ENCODE measurements at places on chromosomes 5 and 9.

DNA sequence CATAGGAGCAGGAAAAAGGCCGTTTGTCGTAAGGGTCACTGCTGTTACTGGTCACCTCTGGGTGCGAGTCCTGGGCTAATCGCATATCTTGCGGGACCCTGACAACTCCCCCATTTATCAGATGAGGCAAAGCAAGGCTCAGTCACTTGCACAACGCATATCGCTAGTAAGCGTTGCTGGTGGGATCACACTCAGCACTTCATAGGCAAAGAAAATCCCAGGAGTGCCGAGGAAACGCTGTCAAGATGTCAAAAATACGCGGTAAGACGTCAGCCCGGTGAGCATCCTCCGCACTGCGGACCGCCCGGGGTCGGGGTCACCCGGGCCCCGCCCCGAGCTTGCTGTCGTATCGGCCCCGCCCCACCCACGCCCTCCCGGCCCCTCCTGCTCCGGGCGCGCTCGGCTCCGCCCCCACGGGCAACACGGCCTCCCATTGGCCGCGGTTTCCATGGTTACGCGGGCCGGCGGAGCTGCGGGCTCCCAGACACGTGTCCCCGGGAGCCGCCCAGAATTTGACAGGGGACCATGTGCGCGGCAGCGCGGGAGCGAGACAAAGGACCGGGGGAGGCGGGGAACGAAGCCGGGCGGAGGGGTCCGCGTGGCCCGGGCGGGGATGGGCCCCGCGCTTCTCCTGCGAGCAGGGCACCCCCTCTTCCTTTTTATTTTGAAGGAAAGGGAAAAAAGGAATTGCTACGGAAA, 80.2 kb upstream of the IER5L start:
- peak; percentile 86 for DNase-seq

GRCh38 chr5:54401515-54401914, 54.0 kb upstream of the HSPB3 start:
- DNase-seq, result no peak

DNA sequence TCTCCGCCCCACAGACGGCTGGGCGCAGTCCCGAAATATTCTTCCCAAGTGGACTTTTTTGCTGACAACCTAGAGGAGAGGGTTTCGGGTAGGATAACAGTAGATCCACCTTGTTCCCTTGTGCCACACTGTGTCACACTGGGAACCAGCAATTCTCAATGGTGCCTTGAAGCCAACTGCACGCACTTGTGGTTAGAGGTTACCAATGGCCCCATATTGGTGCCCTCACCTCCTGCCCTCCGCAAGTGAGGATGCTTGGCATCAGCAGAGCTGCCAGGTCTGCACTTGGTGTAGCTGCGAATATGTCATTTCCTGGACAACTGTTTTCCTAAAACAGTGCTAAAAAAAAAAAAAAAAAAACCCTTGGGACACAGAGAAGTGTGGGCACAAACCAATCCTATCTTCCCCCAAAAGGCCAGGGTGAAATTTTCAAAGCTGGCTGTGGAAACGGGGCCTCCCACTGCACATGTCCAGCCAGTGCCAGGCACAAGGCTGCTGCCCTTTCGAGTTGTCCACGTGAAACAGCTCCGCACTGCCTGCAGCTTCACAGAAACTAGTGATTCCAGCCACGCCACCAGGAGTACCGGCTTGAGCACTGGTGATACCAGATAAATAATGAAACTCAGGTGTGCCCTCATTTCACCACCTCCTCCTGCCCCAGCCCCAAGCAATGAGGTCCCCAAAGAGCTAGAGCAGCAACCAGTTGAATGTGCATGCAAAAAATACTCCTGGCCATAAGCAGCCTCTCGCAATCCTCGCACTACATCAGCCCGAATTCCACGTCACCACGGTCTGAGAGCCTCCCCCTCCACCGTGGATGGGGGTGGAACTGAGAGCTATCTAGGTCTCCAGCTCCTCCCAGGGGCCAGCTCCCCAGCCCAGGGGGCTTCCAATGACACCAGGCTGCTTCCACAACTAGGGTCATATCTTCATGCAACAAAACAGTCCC, 51.2 kb downstream of the USP20 start:
- DNase-seq, result no peak

- no peak for DNase-seq
These were observed 653.6 kb downstream of the RAB3C start for GRCh38 chr5:59236448-59236847.

- DNase-seq, result no peak
These were observed 997 bp upstream of the CHD1 start for GRCh38 chr5:98929710-98930298.

DNA sequence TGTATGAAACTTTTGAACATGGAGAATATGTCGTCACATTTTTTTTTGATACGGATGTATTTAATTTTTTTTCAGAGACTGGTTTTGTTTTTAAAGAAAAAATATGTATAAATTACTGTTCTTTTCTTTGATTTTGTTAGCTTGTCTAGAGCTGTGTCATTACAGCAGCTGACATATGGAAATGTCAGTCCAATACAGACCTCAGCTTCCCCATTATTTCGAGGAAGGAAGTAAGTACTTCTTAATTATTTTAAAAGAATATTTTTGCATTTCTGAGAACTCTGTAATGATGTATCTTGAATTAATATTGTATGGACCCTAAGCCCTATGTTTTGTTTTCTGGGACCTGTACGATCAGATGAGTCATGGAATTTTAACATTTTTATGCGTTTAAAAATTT, 7.6 kb downstream of the TENT2 start:
- no peak for DNase-seq

GRCh38 chr9:27791311-27791710, 218.0 kb upstream of the C9orf72 start:
- DNase-seq, result no peak

DNA sequence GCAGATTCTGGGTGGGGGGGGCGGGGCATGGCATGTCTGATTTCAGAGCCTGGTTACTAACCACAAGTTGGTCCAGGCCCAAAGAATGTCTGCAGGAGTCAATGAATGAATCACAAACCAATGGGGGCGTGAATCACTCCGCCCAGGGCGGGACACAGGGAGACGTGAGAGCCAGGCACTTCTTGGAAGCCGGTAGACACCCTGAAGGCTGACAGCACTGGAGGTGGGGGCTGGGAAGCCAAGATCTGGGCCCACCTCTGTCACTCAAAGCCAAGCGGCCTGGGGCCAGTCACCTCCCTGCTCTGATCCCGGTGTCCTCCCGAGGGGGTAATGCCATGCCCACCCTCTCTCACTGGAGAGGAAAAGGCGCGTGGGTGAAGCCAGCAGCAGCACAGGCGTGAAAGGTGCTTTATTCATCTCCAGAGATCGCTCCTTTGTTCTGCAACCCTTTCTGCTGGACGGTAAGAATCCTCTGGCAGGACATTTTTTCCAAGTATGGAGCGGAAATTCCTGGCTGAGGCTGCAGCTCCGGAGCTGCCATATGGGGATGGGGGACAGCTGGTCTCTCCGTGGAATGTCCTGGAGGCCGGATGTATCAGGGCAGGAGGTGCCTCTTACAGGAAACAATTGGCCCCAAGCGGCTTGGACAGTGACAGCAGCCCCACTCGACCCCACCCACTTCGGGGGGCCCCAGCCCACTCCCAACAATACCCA, 85.0 kb downstream of the STK10 start:
- no peak for DNase-seq

GRCh38 chr5:133487093-133487492, 125.2 kb downstream of the FSTL4 start:
- no peak for DNase-seq

- DNase-seq, result no peak
These were observed 54.5 kb downstream of the RXRA start for GRCh38 chr9:134380542-134381271.

DNA sequence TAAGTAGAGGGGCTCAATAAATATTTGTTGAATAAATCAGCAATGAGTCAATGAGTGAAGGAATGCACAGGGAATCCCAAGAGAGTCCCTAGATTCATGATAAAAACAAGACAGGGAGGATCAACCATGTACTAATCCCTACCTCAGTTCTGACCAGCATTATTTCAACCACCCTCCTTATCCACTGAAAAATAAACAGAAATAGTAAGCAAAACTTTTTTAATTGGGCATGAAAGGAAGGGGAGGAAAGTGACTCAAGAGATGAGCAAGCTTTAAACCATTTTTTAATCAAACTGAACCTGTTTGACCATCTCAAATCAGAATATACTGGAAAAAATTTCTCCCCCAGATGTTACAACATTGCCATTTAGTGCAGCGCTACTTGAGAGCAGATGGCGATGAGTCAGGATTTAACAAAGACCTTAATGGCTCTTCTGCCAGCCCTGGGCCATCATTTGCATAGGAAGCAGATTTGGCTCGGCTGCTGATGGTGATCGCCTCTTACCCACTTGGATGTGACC, 194.8 kb upstream of the SLC30A5 start:
- DNase-seq, result peak; percentile 57

GRCh38 chr5:43533646-43534045, 18.7 kb upstream of the C5orf34 start:
- DNase-seq, result no peak

DNA sequence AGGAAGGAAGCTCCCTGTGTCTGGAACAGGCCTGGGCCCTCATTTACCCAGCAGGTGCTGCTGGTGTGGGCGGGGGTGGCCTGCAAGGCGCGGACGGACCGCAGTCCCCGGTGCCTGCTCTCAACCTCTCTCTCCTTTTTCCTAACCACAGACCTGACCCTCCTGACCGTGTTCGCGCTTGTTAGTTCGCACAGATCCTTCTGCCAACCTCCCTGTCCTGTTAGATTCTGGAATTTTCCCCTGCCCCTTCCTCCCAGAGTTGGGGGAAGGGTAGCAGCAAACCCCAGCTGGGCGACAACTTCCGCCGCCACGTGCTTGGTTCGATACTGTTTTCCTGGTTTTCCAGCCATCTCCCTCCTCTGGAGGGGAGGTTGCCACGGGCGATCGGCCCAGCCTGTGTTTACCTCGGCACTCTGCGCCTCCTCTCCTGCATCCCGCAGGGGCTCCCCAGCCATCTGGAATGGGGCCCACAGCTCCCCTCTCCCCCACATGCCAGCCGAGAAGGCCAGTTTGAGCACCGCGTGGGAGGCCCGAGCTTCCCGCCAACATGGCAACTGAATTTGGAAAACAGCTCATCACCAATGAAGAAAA, 70.8 kb upstream of the UNC5A start:
- peak; percentile 88 for DNase-seq

GRCh38 chr9:113654605-113655428, 191.3 kb downstream of the RGS3 start:
- DNase-seq, result no peak

GRCh38 chr5:10145923-10146401, 103.7 kb downstream of the ATPSCKMT start:
- DNase-seq, result no peak

Data from NCI-H345 (cell line).